ENCODE measurements at places on chromosomes 2 and 18. TPM values are rescaled to one million over a fixed set of nuclear protein-coding genes. Genes with fewer than 3 reads are reported as not detected.

DNA sequence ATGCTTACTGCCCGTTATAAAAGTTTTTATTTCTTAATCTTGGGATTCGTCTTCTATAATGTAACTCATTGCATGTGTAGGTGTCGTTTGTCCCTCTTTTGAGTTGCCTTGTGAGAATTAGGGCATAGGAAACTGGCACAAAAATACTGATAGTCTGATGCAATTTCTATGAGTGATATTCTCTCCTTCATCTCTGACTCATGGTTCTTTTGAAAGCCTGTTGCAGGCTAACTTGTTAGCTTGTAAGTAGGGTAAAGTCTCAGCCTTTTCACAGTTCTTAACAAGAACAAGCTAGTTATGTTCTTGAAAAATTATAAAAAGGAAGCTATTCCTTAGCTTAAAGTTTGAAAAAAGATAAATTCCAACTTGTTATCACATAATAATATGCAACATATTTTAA lies 1085.4 kb upstream of the NRXN1 start:
- DNase-seq = no peak

DNA sequence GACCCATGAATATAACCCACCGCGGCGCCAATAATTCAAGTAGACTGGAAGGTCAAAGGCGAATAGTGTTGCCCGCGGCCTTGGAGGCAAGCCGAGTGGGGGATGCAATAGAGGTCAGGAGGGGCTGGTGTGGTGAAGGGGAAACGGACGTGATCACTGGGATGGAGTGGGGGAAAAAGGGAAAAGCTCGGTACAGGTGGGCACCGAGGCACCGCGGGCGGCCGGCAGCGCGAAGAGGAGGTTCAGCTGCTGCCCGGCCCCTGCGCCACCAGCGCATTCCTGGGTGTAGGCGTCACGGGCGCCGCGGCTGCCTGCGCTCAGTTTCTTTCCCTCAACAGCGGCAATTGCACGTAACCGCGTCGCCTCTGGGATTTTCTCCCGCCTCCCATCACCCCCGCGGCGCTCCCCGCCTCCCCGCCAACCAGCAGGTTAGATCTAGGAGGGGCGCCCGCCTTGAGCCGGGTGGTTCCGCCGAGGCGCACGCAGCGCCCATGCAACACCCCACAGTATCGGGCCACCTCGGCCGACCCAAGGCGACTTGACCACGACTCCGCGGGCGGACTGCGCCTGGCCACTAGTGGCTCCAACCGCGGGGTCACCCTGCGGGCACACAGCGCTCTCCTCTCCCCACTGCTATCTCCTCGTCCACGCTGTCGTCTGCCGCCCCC lies 1.5 kb downstream of the RND3 start:
- DNase-seq = peak; percentile 80

GRCh38 chr2:138503087-138503442 lies 1.5 kb downstream of the SPOPL start:
- no peak for DNase-seq

GRCh38 chr2:55365303-55365702 lies 54.4 kb downstream of the CCDC88A start:
- DNase-seq = no peak

- peak; percentile 47 for DNase-seq
Measured at GRCh38 chr2:231393149-231394131, 2.1 kb upstream of the B3GNT7 start.

DNA sequence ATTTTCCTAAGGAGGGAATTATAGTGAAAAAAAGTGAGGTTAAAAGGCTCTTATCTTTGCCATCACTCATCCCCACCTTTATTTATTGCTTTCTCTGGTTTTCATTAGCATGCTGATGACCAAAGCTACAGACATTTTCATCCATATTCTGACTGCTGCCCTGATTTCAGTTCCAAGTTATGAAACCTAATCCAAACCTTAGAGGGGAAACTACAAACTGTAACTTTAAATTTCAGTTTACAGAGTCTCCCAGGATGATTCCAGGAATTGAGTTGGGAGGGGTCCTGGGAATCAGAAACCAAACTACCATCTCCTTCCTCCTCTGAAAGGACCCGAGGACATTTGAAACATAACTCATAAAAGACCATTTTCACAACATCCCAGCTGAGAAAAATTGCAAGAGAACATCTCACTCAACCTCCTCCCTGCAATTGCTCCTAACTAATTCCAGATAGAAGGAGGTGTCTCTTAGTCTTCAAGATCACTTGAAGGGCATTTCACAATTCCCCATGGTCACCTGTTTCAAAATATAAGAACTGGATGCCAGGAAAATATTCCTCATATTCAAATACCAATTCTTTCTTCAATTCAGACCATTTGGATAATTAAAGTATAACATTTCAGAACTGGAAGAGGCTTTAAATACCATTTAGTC lies 520.6 kb downstream of the TNS1 start:
- no peak for DNase-seq

GRCh38 chr2:54303631-54304030 lies 47.6 kb upstream of the TSPYL6 start:
- no peak for DNase-seq

GRCh38 chr2:48824116-48824515 lies 68.6 kb upstream of the LHCGR start:
- DNase-seq = no peak

DNA sequence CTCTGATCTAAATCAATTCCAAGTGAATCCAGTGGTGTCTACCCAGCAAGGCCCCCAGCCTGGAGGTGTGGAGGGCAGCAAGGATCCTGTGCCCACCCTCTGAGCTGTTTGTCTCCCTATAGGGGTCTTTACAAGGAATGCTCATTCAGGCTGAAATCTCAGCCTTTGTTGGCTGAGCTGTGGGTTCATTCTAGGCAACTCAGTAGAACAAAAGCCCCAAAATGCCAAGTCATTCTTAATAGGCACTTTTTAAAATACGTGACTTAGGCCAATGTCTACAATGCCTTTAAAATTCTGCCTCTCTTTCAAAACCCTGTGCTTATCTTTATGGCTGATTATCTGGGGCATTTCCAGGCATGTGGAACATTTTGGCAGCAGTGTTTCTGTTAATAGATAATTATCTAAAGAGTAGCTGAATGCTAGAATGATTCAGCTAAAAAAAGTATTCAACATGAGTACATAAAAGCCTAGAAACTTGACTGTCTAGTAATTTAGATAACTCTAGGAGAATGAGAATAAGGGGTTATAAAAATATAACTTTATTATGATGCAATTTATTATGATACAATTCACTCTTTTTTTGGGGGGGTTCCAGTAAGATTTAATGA lies 7.4 kb downstream of the UGT1A6 start:
- no peak for DNase-seq

- no peak for DNase-seq
Measured at GRCh38 chr2:144448389-144449027, 71.4 kb downstream of the ZEB2 start.

DNA sequence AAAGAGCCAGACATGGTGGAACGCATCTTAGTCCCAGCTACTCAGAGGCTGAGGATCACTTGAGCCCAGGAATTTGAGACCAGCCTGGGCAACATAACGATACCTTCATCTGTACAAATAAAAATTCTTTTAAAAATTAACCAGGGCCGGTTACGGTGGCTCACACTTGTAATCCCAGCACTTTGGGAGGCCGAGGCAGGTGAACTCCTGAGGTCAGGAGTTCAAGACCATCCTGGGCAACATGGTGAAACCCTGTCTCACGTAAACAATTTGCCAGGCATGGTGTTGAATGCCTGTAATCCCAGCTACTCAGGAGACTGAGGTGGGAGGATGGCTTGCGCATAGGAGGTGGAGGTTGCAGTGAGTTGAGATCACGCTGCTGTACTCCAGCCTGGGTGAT lies 25.8 kb upstream of the KCNG3 start:
- DNase-seq = no peak

DNA sequence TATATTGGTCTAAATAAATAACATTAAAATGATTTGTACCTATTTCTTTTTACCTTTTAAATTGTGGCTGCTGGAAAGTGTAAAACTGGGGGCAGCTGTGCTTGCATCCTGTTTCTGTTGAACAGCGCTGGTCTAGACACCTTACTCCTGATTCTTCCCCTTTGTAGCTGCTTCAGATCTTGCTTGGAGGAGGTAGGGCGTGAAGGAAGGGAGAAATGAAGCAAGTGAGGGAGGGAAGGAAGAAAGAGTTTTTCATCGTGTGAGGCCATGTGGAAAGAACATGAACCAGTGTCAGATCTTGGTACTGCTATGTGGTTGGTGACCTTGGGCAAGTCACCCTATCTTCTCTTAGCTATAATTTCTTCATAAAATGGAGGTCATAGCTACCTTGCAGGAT lies 89.0 kb upstream of the SEC11C start:
- DNase-seq = no peak

DNA sequence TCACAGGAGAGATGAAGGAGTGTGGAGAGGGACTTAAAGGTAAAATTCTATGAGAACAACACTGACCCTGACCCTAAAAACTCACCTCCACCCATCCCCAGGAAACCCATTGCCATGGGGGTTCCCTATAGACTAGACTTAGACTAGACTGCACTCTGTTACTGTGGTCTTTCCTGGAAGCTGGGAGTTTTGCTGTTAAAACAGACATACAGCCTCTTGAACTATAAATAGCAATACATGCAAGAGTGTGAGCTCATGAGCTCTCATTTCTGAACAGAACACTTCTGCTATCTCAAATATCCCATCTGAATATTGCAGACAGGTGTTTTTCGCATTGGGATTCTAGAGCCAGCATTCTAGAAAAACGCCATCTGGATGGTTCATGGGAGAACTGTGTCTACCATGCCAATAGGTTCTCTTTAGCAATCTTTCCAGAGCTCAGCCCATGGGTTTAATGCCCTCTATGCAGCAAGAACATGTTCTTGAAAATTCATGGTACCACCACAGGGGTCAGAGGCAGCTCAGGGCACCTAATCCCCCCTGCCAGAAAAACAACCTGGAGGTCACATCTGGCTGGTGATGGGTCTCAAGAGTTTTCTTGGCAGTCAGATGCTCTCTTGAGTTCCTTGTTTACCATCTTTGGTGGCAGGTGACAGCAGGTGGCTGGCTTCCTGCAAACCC lies 51.9 kb downstream of the SLC14A2 start:
- no peak for DNase-seq

DNA sequence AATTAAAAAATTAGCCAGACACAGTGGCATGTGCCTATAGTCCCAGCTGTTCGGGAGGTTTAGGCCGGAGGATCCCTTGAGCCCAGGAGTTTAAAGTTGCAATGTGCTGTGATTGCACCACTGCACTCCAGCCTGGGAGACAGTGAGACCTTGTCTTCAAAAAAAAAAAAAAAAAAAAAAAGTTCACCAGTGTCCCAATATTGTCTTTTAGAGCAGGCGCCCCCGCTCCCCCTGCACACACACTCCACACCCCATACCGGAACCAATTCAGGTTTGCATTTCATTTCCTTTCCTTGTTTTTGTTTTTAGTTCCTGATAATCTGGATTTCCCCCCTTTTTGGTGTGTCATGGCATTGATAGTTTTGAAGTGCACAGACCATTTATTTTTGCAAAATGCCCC lies 10.4 kb downstream of the TMEM87B start:
- DNase-seq = no peak

DNA sequence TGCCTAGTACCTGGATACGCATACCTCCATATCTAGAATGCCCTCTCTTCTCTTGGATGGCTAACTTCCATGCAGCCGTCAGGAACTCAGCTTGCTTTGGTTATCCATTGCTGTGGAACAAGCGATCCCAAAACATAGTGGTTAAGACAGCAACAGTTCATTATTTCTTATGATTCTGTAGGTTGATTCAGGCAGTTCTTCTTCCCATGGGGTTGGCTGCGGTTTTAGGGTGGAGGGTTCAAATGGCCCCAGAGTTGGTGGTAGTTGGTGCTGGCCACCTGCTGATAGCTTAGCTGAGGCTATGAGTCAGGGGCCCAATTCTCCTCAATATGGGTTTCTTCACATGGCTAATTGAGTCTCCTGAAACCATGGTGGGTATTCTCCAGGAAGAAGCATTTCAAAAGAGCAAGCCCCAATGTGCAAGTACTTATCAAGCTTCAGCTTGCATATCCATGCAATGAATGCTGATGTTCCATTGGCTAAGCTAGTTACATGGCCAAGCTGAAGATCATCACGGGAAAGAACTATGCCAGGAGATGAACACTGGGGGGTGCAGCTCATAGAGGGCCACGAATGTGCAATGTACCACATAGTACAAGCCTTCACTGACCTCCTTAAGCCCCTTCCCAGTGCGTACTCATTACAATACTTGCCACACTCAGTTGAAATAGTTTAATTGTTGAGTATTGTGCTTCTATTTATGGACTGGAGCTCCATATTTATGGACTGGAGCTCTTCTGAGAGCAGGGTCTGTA lies 10.0 kb upstream of the RHOB start:
- DNase-seq = no peak

DNA sequence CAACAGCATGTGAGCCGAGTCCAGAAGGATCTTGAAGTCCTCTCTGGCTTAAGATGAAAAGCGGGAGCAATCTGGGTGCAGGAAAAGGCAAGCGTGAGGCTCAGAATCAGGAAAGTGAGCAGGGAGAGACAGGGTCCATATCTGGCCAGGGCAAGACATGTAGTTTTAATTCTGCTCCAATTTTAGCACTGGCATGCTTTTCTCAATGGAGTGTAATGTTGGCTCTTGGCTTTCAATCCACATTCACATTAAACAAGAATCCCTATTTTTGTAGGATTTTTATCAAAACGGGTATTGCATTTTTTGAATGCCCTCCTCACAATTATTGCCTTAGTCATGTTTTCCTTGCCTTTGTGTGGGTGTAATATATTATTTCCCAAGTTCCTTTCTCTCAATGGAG lies 6.0 kb downstream of the SPATA3 start:
- no peak for DNase-seq

- no peak for DNase-seq
Measured at GRCh38 chr2:130828461-130828860, 8.3 kb upstream of the ARHGEF4 start.

DNA sequence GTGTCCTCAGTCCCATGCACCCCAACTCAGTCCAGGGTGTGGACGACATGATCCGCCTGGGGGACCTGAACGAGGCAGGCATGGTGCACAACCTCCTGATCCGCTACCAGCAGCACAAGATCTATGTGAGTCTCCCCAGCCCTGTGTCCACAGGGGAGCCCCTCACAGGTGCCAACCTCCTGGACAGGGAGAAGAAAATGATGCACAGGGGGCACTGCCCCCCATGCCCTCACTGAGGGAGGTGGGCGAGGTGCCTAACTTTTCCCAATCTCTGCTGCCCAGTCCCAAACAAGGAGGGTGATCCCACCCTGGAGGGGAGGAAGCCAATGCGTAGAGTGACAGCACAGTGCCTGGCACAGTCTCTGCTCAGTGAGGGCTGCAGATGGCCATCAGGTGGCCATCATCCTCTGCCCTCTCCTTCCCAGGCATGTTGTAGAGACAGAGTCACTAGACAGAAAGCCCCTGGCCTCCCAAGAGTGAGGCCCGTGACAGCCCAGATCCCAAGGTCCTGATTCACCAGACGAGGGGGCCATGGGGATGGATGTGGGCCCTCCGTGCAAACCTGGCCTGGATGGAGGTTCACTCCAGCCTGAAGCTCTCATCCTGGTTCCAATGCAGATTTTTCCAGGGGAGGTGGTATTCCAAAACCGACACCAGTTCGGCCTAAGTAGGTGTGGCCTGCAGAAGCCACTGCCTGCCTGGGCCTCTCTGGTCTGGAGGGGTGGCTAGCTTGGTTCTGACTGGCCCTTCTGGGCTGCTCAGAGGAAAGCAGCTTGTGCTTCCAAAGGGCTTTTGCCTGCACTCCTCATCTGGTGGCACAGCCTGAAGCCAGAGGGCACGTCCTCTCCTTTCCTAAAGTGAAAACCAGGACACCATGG lies 30.0 kb downstream of the MYO7B start:
- no peak for DNase-seq

SAG gene
- not detected for total RNA-seq

M1AP gene
- not detected for total RNA-seq

TMEM247 gene
- not detected for total RNA-seq

RAB27B gene
- 0.08 TPM for total RNA-seq

LONRF2 gene
- 15.6 TPM for total RNA-seq

MEIS1 gene
- total RNA-seq = 32.1 TPM
